ENCODE measurements at places on chromosomes 4 and X.

- DNase-seq, result no peak
Observed at GRCh38 chr4:87553182-87553581, 24.0 kb upstream of the SPARCL1 start.

DNA sequence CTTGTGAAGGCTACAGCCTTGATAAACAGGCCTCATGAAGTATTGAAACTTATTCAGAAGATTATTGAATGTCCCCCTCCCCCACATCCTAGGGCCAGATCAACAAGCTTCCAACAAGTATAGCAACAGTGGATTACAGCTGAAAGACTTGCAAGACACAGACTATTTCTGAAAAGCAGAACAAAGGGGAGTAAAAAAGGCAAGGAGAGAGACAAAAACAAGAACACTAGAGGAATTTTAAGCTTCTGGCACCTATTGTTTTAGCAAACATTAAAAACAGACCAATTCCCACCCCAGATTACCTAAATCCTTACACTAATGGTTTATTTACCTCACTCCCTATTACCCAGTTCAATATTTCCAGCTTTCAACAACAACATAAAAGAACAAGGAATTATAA, 446.3 kb upstream of the FSTL5 start:
- no peak for DNase-seq

DNA sequence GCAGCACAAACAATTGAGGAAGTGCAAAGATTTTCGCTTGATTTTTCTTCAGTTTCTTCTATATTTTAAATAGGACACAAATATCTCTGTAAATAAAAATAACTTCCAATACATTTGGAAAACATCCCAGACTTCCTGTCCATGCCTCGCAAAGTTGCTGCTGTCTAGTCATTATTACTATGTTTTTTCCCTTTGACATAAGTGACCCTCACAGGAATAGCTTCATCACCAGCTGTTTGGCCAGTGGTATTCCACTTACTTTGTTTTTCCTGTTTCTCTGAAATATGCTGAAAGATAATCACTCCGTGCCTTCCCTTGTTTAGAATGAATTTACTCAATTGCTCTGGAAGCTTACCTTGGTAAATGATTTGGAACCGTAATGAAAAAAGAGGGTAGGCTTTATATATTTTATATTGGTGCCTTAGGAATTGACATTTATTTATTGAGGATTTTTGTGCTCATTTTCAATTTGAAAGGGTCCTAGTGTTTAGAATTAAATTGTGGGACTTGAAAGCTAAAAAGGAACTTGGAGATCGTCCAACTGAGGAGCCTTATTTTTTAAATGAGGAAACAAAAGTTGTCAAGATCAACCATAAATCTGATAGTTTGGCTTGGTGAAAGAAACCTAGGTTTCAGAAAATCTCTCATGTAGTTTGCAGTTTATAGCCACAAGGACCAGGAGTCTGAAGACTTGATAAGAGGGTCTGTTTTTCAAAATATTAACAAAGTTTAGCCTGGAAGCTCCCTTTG, 65.6 kb downstream of the CDKL5 start:
- no peak for DNase-seq

DNA sequence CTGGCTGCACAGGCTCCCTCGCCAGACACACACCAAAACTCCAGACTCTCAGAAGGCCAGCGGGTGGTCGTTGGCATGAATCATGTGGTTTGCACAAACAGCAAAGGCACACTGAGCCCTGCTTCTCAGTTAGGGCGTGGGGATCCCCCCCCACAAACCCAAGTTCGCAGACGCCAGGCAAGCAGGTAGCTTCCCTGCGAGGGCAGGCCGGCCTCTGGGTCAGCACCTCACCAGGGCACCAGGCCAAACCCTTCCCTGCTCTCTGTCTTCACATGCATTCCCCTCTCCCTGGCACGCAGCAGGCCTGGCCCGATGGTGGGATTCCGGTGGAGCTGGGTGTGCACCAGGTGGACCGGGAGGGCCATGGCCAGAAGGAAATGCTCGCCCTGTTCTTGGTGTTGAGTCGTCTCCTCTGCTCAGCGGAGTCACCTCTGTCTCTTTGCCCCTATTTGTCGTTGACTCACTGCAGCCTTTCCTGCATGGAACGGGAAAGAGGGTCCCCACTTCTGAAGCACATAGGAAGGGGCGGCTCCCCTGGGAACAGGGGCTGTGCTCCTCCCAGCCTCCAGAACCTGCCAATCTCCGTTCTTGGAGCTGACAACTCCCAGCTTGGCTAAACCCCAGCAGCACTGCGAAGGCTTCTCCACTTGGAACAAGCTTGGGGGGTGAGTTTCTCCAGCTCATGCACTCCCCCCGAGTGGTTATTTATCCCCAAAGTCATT, 51.4 kb downstream of the SORCS2 start:
- DNase-seq, result no peak

DNA sequence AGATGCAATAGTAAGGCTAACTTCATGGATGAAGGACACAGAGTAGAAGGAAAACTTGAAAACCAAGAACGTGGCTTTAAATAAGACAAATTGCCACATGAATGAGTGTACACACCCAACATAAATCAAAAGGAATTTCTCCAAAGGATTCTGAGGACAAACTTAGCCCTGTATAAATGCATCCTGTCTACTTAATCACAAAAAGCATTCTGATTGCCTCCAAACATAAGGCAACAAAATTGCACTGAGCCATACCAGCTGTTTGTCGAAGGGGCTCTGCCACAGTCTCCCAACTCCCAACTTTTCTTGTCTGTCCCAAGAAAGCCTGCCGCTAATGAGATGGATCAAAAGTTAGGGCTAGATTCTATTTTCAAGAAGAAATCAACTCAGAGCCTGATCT, 194.3 kb downstream of the SOWAHB start:
- DNase-seq, result no peak

DNA sequence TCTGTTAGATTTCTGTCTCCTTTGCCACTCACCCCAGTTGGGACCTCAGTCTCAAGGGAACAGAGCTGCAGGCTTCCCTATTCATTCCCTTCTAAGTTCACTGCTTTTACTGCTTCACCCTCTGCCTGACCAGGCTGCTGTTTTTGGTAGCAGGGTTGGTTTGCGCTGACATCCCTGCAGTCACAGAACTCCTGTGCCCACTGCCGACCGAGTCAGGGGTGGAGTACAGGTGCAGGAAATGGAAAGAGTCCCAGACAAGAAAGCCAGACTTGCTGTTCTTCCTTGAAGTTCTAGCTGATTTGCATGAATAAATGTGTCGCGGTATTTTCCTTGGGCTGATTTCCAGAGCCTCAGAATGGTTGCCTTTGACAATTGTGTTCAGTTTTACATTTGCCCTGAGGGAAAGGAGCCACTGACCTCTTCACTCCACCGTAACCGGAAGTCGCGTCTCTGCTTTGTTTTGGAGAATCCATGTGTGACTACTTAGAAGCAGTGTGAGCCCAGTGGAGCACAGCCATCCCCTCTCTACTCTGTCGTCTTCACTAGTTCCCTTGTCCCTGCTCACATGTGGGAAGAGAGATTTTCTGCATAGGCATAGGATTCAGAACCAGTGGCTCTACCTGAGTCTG, 84.8 kb downstream of the TNIP2 start:
- DNase-seq, result no peak

DNA sequence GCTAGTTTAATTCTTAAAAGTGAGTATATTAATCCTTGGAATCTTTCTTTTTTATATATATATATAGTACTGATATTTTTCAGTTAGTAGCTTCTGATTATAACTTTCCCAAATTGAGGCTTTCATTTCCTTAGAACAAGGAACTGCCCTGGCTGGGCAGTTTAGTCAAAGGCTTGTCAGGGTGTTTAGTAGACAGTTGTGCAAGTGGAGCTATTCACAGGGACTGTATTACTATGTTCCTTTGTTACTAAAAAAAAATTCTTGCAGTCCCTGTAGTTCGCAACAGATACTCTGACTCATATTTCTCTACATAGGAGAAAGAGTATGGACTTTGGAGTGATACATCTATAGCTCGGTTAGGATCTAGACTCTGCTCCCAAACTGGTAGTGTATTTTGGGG, 20.8 kb downstream of the USO1 start:
- no peak for DNase-seq

- no peak for DNase-seq
Observed at GRCh38 chr4:43282534-43282933, 390.0 kb downstream of the GRXCR1 start.

GRCh38 chrX:101252634-101253033, 33.0 kb downstream of the DRP2 start:
- no peak for DNase-seq

DNA sequence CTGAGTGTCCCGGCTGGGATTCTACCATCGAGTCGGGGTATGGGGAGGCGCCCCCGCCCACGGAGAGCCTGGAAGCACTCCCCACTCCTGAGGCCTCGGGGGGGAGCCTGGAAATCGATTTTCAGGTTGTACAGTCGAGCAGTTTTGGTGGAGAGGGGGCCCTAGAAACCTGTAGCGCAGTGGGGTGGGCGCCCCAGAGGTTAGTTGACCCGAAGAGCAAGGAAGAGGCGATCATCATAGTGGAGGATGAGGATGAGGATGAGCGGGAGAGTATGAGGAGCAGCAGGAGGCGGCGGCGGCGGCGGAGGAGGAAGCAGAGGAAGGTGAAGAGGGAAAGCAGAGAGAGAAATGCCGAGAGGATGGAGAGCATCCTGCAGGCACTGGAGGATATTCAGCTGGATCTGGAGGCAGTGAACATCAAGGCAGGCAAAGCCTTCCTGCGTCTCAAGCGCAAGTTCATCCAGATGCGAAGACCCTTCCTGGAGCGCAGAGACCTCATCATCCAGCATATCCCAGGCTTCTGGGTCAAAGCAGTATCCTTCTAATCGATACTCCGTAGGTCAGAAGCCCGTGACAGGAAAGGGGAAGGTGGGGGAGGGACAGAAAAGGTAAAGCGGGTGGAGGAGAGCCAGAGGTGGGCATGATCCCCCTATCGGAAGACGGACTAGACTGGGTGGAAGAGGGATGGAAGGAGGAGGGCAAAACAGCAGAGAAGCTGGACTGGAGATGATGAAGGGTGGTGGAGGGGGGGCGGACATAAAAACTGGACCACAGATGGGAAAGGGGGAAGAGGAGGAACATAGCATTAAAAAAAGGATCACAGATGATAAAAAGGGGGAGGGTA, 828 bp downstream of the TSPYL2 start:
- no peak for DNase-seq

Data from SHP77 (cell line).